ENCODE measurements at places on chromosomes 7 and 10. TPM values are rescaled to one million over a fixed set of nuclear protein-coding genes. Genes with fewer than 3 reads are reported as not detected.
A peak's percentile ranks its signal among the peaks of the same experiment; 100 is the strongest.

DNA sequence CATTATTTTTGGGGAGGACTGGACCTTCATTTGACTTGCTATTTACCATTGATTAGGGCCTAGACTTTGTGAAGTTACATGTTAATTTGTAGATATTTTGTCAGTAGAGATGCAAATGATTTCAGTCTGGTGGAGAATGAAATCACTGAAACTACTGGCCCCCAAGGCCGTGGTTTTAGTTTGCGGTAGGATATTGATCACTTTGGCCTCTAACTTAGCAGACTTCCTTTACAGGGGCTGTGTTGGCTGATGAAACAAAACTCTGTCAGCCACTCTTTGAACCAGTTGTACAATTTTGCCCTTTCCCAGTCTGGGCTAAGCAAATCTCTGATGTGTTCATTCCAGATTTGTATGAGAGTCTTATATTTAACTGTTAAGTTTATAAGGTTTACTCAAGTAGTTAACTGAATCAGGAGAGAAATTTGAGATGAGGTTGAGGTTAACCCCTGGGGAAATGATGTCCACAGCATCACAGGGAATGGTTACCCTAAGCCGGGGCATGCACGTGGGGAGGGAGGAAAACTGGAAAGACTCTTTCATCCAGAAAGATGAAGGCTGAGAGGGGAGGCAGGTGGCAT lies 105.7 kb upstream of the INSIG1 start:
- no peak for DNase-seq

DNA sequence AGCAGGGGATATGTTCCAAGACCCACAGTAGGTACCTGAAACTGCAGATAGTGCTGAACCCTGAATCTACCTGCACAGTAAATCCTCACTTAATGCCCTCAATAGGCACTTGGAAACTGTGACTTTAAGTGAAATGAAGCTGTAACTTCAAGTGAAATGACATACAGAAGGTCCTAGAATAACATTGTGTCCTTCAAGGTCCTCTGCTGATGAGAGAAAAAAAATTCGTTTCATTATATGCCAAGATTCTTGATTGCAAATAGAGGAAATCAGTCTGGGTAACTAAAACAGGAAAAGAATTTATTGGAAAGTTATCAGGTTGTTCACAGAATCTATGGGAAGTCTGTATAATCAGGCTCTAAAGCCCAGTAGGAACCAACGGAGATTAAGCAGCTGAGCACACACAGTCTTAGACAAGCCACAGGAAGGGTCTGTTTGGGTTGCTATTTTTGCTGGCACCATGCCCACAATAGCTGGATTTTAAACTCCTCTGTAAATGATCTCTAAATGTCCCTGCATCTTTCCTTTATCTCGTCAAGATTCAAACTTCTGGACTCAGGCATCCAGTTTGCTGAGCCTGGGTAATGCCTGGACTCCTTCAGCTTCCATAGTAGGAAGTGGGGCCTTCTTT lies 57.5 kb downstream of the EXOC4 start:
- no peak for DNase-seq

DNA sequence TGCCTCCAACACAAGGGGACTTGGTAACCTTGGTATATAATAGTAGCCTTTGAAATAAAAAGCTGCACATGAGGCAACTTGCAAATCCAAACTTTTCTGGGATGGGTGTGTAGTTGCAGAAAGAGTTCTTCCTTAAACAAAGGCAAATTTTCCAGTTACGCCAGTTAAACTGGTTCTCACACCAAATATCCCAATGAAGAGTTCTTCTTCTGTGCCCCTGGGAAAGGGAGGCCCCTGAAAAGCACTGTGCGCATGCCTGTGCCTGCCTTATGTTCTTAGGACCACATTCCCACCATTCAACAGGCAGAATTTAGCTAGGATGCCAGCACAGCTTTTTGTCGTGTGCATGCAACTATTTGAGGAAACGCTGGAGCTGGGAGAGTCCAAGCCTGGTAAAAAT lies 164.8 kb upstream of the SLC25A13 start:
- no peak for DNase-seq

GRCh38 chr7:8536431-8536830 lies 103.0 kb downstream of the NXPH1 start:
- no peak for DNase-seq

DNA sequence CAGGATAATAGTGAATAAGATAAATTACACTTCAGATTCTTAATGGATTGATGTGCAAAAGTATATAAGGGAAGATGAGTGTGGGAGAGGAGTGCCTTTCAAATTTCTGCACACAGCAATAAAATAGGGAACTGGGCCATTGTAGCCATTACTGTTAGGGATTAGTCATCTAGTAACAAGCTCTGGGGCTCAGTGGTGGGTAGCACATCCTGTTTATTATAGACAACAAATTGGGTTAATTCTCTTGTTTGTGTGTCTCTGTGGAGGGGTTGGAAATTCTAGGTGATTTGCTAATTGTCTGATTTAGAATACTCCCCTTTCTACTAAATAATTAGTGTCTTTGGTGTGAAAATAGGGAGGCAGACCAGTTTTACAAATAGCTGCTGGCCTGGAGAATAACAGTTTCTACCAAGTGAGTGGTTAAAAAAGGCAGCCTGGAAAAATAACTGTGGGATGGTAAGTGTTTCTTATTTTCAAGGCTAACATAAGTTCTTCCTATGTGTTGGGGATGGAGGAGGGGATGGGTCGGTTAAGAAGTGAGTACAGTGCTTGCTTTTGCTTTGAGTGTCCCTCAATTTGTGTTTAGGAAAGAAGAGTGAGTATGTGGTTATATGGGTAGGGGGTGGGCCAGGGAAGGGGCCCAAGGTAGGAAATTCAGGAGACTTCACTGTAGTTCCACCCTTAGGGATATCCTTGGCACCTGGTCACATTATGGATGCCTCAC lies 43.3 kb upstream of the TMEM248 start:
- no peak for DNase-seq

DNA sequence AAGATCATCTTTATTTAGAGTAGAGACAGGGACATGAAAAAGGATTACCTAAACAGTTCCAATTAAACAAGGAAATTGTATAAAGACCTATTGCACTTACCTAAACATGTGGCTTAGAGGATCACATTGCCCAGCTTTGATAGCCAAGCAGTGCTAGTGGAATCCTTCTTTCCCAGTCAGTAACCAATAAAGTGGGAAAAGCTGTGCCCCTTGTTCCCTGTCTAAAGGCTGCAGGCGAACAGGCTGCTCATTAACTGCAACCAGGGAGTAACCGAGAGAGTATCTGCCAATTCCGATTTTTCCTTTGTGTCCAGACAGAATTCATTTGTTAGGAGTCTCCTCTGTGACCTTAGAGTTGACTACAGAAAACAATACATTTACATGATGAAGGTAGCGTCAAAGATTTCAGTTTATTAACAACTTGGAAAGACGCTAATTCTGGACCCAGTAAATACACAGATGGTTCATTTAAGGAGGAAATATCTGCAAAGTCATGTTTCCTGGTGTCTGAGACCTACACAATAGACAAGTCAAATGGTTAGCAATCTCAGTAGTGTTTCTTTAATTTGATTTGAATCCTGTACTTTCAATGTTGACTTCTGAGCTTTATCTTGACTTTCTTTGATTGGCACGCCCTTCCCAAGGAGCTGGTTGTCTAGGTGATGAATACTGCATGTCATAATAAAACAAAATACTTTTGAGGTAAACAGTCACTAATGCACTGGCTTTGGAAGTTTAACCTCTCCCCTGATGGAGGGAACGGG lies 57.3 kb upstream of the MET start:
- DNase-seq = peak; percentile 49

GRCh38 chr10:102682416-102682815 lies 31.8 kb downstream of the ARL3 start:
- no peak for DNase-seq

The MEST gene
- 76.9 TPM for total RNA-seq

DNA sequence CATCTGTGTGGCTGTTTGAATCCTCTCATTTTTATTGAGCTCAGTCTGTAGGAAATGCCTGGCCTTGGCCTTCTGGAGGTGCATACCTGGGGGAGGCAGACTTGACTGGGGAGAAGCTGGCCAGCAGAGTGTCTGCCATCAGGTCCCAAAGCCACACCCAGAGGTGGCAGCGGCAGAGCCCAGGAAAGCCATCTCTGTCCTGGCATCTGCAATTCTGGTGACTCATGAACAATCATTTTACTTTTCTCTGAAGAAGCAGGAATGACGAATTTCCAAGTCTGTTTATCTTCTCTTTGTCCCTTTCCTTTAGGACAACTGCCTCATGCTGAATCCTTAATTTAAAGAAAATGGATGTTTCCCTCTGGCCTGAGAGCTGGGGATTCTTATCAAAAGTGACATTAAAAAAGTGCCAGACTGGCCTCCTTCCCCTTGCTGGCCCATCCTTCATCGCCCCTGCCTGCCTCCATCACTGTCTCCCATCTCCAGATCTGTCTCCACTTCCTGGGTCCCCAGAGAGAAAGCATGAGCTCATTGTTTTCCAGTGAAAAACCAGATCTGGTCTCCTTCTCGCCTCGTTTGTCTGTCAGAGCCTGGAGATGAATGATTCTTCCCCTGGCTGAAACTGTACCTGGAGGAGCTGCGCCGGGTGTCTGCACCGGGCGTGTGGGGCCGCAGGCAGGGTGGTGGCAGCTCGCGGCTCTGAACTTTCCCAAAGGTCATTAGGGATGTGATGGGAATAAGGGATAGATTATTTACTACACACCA lies 124.5 kb downstream of the TMEM178B start:
- DNase-seq = no peak

DNA sequence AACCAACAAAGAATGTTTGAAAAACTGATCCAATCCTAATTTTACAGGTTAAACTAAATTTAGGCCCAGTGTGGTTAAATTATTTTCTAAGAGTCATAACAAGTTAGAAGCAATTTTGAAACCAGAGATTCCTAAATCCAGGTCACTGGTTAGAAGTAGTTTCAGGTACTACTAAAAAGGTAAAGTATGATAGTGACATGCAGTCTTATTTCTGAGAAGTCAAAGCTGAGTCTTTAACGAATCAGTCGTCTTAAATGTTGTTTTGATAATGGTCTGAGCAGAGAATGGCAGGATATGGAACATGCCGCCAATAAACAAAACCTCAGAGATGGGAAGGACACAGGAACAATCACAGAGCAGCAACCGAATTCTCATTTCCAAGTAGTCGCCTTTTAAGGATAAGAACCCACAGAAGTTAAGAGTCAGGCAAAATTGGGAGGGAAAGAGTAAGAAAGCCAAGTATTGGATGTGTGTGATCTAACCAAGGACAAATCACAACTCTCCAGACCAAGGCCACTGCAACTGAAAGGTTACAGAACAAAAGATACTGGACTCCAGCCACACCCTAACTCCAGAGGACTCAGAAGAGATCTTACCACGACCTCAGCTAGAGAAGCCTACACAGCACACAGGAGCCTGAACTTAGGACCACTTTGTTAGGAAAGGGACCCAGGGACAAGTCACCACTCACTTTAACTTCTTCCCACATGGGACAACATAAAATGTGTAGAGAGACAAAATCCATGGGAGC lies 19.7 kb downstream of the TMEM243 start:
- no peak for DNase-seq

DNA sequence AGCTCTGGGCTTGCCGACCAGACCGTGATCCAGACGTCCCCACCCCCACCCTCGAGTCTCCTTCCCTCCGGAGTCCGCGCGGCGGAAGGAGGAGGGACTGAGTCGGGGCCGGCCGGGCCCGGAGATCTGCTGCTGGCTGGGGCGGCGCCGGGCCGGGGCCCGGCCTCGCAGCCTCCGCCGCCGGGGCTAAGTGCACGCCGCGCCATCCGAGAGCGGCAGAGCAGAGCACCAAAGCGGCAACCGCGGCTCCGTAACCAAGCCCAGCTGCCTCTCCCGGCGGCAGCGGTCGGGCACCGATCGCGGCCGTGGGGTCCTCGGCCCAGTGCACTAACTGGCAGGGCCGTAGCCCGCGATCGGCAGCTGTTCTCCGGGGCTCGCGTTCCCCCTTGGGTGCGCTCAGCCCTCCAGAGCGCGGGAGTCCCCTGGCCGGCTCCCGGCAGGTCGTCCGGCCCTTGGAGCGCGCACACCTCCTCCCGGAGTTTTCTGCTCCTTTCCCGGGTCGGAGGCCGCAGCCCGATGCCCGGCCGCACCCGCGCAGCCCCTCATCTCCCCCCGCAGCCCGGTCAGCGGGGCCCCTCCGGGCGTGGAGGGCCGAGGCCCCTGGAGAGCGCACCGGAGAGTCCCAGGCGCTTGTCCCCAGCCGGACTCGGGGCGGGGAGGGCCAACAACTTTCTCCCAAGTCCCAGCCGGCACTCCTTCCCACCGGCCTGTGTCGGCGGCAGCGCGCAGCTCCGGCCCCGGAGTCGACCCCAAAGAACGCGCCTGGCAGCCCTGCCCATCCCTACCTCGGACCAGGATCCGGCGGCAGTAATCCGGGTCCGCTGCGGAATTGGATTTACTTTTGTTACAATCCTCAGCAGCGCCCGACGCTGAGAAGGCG lies 799 bp downstream of the VAX1 start:
- DNase-seq = no peak

DNA sequence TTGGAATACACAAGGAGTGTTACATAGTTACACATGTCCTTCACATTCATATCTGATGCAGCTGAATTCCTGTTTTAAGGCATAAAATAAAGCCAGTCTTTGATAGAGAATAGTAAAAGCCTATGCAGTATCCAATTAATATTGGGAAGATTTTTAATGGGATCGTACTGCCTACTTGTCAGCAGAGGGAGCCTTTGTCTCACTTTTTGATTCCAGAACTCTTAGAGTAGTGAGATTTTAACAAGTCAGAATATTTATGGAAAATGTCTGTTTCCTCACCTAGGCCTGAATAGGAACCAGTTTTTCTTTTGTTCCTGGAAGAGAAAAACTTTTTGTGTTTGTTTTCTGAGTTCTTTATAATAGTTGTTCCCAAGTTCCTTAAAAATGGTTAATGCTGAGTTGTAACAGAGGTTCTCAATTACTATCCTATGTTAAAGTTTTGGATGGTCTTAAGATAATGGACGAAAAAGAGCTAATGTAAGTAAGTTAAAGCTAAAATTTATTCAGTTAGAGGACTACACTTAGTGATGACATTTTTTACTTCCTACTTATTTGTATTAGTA lies 114.0 kb downstream of the BBS9 start:
- peak; percentile 47 for DNase-seq

DNA sequence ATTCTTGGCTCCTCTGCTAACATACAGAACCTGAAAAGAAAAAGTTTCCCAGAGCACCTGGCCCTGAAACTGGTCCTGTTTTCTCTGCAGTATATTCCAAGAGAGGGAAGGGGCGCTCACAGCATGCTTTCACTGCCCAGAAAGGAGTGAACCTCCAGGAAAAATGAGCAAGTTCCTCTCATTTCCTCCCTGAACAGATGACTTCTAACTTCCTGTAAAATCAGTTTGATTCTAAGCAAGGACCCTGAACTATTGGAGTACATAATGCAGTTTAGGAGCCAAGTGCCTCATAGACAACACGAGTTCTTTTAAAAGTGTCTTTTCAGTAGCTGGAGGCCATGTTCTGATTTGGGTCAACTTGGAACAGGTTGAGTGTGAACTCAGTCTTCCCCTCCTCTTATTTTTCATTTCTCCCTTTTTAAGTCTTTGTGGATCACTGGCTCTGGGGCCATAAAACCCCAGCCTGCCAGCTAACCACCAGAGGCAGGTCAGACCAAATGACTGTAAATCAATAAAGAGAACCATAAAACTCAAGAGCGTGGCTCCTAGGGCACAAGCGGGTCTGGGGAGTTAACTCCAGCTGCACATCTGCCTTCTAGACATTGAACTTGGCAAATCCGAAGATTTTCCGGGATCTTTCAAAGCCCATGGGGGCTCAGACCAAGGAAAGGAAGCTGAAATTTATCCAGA lies 5.9 kb upstream of the LRRC18 start:
- DNase-seq = no peak

The NPY4R gene
- 3.1 TPM for total RNA-seq

The POLL gene
- total RNA-seq = 30.3 TPM

The MMD2 gene
- total RNA-seq = not detected

The CDHR3 gene
- total RNA-seq = 8.7 TPM

GRCh38 chr10:8054494-8055407 lies at the start of gene GATA3:
Gene GATA3 (plus strand): TSS chr10:8054688. CDS start chr10:8055656, 968 bp downstream.
- DNase-seq = peak; percentile 86

Measured in PC-9 (cell line).